CD8-positive, alpha-beta memory T cell (primary cell): ENCODE measurements at places on chromosomes 3 and 15. TPM values are rescaled to one million over a fixed set of nuclear protein-coding genes. Genes with fewer than 3 reads are reported as not detected.

ZNF660 gene
- 0.53 TPM for total RNA-seq

GHSR gene
- total RNA-seq, result not detected

KNG1 gene
- not detected for total RNA-seq

MYLK gene
- 0.09 TPM for total RNA-seq

ENTPD3 gene
- not detected for total RNA-seq

HDGFL3 gene
- 9.8 TPM for total RNA-seq

SNURF gene
- 5.3 TPM for total RNA-seq

ZNF619 gene
- 7.7 TPM for total RNA-seq

WDR76 gene
- 75.6 TPM for total RNA-seq

SLC28A2 gene
- not detected for total RNA-seq

OR5K2 gene
- total RNA-seq, result not detected

UACA gene
- total RNA-seq, result 0.81 TPM
